NAMALWA (cell line): ENCODE measurements at places on chromosomes 1 and 21.
A peak's percentile ranks its signal among the peaks of the same experiment; 100 is the strongest.

- DNase-seq, result no peak
Measured at GRCh38 chr1:32377541-32378220, 15.3 kb downstream of the TSSK3 start.

GRCh38 chr1:5221451-5221850, 567.0 kb downstream of the AJAP1 start:
- DNase-seq, result no peak

- DNase-seq, result no peak
Measured at GRCh38 chr1:206833106-206833680, 32.2 kb upstream of the IL20 start.

DNA sequence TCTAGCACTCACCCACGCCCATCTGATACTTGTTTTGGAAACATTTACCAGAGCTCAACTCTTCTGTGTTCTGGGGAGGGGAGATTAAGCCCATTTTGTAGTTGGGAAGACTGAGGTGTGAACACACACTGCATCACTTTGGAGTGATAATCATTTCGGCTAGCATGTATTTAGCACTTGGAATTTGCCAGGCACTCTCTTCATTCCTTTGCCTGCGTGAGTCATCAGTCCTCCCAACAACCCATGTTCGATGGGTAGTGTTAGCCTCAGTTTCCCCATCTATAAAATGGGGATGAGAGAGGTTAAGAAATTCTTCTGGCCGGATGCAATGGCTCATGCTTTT, 182.8 kb upstream of the TMEM51 start:
- no peak for DNase-seq

- DNase-seq, result no peak
Measured at GRCh38 chr1:79472067-79472656, 465.6 kb upstream of the ADGRL4 start.

DNA sequence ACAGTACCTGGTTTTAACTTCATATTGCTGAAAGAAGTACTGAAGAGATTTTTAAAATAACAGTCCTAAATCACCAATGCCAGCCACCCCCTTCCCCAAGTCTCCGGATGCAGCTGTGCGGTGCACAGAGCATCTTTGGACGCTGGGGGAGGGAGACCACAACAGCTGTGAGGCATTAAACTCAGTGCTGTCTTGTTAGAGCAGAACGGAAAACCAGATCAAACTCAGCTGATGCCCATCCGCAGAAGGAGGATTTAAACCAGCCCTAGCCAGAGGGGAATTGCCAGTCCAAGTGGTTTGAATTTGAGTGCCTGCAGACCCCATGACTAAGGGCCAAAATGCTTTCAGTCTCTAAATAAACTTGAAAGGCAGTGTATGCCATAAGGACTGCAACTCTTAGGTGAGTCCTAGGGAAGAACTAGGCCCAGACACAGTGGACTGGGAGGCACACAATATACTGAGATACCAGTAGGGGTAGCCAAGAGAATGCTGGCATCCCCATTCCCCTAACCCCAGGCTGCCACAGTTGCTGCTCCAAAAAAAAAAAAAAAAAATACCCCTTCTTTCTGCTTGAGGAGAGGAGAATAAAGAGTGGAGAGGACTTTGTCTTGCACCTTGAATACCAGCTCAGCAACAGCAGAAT, 576.2 kb downstream of the NEGR1 start:
- no peak for DNase-seq

DNA sequence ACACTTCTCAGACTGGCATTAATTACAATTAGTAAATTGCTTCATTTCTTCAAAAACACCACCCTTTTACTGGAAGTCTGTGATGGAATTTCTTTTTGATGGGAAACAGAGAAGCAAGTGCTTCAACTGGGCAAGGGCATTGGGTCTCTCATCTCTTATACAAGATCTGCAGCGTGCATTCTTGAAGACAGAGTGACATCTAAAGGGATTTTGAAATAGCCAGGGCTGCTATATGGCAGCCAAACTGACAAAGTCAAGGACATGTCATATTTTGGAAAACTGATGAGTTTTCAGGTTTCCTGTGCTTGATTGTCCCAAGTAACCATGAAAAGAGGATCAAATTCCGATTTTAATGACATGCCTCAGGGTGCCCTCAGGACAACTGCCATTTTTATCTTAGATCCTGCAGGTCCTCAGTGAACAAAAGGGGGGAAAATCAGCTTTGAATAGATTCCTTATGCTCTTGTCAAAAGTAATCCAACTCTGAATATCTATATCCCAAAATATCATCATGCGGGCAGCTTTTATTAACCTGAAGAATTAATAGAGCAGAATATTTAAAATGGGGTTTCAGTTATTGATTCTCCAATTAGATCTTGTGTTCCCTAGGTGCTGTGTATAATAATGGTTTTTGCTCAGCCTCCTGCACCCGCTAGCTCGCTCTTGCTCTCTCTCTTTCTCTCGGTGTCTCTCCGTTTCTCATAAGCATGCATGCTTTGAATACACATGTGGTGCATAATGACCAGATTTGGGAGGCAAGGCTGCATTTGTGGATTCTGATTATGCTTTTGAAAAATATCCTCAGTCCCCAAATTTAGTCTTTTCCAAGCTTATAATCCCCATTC, 221.8 kb downstream of the TTLL7 start:
- no peak for DNase-seq

DNA sequence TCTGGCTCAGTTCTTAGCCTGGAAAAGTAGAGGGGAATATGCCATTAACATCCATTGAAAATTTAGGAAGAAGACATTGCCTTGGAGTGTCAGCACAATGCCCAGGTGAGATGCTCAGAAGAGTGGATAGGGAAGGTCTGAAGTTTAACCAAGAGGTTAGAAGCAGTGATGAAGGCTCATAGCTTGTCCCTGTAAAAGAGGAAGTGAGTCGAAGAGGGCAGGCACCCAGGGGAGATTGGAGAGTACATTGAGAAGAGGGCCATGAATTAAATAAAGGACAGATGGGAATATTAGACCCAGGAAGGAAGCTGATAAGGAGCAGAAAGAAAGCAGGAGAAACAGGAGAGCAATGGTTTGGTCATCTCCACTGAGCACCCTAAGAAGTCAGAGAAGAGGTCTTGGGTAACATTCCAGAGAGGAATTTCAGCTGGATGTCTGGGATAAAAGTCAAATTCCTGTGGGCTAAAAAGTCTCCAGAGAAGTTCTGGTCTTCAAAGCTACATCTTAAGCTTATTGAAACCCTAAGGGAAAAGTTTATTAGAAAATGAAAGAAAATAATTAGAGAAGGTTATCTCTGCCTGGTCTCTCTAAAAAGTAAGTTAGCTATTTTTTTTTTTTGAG, 17.3 kb downstream of the C8B start:
- peak; percentile 7 for DNase-seq

- no peak for DNase-seq
Measured at GRCh38 chr1:58409336-58409735, 137.2 kb downstream of the OMA1 start.

DNA sequence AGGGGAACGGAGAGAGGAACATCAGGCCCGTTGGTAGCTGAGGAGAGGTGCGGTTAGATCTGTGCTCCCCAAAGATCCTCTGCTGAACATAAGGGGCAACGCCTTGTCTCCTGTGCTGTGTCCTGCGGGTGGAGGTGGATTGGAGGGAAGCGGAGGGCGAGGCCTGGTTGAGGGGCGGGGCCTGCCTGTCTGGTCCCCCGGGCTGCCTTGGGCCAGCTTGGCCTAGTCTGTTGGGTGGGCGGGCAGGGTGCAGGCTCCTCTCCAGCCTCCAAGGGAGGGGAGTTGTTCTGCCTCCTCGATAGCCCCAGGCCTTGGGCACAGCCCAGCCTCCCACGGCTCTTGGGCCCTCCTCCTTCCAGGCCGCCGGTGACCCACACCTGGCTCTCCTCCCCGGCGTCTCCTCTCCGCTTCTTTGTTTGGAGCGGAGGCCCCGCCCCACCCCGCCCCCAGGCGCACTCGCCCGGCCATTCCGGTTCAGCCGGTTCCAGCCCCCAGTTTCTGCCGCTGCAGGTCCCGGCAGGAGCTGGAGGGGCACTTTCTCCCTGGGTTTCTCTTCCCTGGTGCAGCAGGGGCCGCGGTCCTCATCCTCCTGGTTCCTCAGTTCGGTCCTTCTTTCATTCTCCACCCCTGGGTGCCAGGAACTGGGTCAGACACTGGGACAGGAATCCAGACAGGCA, 19.4 kb downstream of the PTPRF start:
- no peak for DNase-seq

GRCh38 chr1:166164995-166165660, 1.7 kb downstream of the FAM78B start:
- no peak for DNase-seq

- no peak for DNase-seq
Measured at GRCh38 chr1:29967261-29967660, 730.9 kb downstream of the PTPRU start.

DNA sequence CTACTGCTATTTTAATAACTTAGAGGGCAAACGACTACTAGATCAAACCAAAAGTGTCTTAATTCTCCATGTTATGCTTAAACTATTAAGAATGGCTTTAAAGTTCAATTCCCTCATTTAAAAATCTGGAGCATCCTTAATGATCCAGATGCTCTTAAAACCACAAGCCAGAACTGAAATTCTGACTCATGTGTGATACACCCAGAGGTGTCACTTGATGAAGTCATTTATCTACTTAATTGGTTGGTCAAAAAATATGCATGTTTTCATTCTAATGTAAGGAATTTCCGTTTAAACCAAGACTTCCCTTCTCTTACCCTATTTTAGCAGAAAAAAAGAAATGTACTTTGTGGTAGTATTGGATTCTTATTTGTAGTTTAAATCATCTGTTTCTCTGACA, 1261.2 kb upstream of the B3GALT2 start:
- DNase-seq, result no peak

DNA sequence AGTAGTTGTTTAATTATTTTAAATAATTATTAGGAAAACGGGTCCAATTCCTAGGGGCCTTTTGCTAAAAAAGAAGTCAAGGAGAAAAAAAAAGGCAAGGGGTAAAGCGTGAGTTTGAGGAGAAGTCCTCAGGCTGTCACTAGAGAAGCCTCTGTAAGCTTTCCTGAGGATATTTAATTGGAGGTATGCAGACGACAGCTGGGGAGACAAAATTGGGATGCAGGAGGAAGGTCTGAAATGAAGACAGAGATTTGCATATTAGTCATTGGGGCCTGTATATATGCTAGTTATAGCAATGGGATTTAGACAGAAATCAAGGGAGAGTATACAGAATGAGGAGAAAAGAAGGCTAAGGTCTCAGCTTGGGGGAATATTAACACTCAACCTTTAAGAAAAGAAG, 8.6 kb downstream of the ATP6V1G3 start:
- DNase-seq, result no peak

DNA sequence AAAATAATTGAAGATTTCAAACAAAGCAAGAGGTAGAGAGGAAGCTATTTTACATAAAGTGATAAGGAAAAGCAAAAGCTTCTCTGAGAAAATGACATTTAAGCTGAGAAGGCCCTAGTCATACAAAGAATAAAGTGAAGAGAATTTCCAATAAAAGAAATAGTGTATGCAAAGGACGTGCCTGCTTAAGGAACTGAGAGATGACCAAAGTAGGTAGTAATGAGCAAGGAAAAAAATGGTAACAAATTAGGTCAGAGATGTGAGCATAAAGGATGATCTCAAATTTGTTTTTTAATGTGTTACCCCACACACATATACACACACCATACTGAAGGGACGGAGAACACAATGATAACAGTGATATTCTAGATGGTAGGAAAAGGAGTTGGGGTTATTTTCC, 46.4 kb downstream of the NRIP1 start:
- no peak for DNase-seq

DNA sequence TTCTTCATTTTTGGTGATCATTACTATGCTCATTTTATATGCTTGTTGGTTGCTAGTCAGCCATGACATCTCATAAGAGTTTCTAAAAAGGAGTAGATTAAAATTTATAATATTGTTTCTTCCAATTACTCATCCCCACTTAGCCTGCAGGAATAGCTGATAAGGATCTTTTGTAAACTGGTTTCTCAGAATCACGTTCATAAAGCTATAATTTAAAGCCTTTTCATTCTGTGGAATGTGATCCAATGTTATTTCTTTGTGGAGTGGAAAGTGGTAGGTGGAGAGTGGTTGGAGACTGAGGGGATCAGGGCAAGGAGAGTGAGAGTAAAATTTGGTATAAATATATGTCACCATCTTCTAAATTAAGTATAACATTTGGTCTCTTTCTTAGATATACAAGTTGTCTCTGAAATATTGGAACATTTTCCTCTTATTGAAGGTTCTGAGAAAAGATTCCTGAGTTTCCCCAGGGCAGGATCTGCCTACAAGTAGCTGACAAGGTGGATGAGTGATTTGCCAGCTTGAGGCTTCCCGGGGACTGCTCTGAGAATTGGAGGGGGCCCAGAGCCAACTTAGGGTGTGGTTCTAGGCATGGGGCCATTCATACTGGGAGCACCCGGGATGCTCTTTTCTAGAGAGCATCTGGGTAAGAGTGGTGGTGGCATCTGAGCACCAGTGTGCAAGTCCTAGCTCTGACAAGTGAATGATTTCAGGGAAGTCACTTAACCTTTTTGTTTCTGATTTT, 116.4 kb downstream of the TBX19 start:
- no peak for DNase-seq

GRCh38 chr1:32989160-32990050, 24.8 kb upstream of the RNF19B start:
- no peak for DNase-seq

- DNase-seq, result peak; percentile 70
Measured at GRCh38 chr1:15272009-15272781, 25.2 kb downstream of the FHAD1 start.

GRCh38 chr1:31672986-31673385, 28.3 kb upstream of the PEF1 start:
- DNase-seq, result no peak

GRCh38 chr1:111735321-111735720, 3.9 kb downstream of the INKA2 start:
- DNase-seq, result no peak

- DNase-seq, result peak; percentile 32
Measured at GRCh38 chr1:113760102-113761080, 1.1 kb upstream of the PHTF1 start.

DNA sequence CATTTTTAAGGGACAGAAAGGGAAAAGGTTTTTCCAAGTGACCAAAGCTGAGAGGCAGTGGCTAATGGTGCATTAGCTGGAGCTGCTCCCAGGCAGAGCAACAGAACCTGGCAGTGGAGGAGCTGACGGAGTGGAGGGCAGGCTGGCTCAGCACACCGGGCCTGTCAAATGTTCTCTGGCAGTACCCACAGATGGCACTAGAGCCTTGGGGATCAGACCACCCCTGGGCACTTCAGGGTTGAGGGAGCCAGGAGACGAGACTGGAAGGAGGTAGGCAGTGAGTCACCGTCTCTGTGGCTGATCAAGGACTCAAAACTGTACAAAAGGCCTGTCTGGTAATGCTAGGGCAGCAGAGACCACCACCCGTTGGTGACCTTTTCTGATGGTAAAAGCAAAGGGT, 121.7 kb upstream of the KIAA0040 start:
- DNase-seq, result no peak
